Suprapubic skin (tissue), 4 donors: ENCODE measurements at places on chromosomes 12 and 14. TPM values are rescaled to one million over a fixed set of nuclear protein-coding genes. Genes with fewer than 3 reads are reported as not detected.

DNA sequence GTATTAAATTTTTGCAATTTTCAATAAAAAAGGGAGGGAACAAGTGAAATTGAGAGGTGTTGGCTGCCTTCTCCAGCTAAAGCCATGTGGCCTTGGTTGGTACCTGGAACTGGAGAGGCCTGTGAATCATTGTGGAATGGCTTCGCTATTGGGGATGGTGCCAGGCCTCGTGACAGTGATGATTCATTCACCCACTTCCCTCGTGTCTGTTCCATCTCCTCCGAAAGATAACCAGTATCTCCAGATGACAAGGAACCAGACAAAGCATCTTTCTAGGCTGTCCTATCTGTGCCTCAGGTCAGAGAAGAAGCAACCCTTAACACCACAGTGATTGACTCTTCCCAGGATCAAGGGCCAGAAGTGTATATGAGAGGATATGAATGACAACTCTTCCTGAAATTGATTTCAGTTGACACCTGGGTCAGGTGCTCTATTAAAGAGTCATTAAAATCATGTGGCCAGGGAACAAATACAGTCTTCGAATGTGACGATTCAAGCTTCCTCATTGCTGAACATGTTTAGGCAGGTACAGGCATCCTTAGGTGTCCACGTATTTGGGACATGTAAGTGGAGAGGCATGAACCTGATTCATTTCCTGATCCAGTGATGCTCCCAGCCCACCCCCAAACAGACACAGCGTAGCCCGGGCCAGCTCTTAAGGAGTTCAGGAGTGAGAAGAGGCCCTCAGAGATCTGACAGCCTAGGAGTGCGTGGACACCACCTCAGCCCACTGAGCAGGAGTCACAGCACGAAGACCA is at the start of gene RNASE7:
TSS of gene RNASE7 (plus strand) at position 687 of the 758 bp plus-strand sequence. CDS start 631 bp downstream, outside the sequence.
- H3K4me3 ChIP-seq, result no peak within 1 kb of the TSS
- H3K27ac ChIP-seq, result peak within 1 kb of the TSS; percentile 64
- peaks cover 60% of the 10 kb centered on the region for H3K4me1 ChIP-seq
- DNase-seq, result no peak

Gene ARHGAP9
- total RNA-seq, result 7.4 TPM

DNA sequence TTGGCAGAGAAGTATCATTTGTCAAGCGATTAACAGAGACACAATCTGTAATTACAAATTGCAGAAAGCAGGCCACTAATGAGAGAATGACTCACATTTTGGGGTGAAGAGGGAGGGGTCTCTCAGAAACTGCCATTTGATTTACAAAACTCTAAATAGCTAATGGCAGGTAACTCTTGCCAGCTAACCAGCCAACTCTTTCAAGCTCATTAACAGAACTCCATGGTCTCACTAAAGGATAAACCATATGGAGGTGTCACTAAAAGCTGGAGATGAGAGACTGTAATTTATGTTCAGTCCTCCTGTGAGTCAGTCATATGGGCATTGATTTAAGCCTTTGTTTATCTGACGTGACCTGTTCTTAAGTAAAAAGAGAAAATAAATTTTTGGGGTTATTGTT is 336.4 kb downstream of the FOXG1 start:
- H3K4me3 ChIP-seq, result no peak overlapping the region
- H3K36me3 ChIP-seq, result no peaks in the 10 kb centered on the region
- no peak for DNase-seq
- H3K27me3 ChIP-seq, result no peaks in the 10 kb centered on the region
- H3K27ac ChIP-seq, result no peak overlapping the region

DNA sequence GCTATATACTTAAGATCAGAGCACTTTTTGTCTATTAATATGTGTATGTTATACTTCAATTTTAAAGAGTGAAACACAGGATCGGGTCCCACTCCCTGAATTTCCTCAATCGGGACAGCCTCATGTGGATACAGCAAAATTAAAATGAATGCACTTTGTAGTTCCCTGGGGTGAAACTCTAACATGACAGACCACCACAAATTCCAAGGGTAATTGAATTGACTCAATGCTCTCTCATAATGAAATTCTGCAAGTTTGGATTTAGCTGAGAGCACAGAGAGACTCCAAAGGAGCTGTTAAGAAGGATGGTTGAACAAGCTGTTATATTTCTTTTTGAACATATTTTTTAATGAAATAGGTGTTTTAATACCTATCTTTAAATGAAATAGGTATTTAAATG is 413.6 kb downstream of the GXYLT1 start:
- no peaks in the 10 kb centered on the region for H3K27me3 ChIP-seq
- H3K4me3 ChIP-seq, result no peak overlapping the region
- H3K27ac ChIP-seq, result no peak overlapping the region
- no peaks in the 10 kb centered on the region for H3K4me1 ChIP-seq
- no peaks in the 10 kb centered on the region for H3K36me3 ChIP-seq

GRCh38 chr12:31737763-31738162 is 8.9 kb upstream of the AMN1 start:
- H3K4me1 ChIP-seq, result peaks cover 21% of the 10 kb centered on the region
- no peaks in the 10 kb centered on the region for H3K27me3 ChIP-seq
